ENCODE measurements at places on chromosomes 11 and 22.

GRCh38 chr11:77381729-77382665 is 80.5 kb upstream of the GDPD4 start:
- DNase-seq = no peak

GRCh38 chr22:33163815-33164214 is 105.6 kb upstream of the SYN3 start:
- DNase-seq = no peak

GRCh38 chr11:118672846-118673245 is 6.6 kb downstream of the TREH start:
- no peak for DNase-seq

- DNase-seq = no peak
These were observed 38.1 kb upstream of the MUC5AC start for GRCh38 chr11:1119604-1120146.

GRCh38 chr22:44360668-44361381 is 48.1 kb upstream of the SHISAL1 start:
- DNase-seq = no peak

- no peak for DNase-seq
These were observed 2.1 kb downstream of the PNPLA3 start for GRCh38 chr22:43925433-43926348.

GRCh38 chr22:44363013-44363979 is 50.5 kb upstream of the SHISAL1 start:
- no peak for DNase-seq

DNA sequence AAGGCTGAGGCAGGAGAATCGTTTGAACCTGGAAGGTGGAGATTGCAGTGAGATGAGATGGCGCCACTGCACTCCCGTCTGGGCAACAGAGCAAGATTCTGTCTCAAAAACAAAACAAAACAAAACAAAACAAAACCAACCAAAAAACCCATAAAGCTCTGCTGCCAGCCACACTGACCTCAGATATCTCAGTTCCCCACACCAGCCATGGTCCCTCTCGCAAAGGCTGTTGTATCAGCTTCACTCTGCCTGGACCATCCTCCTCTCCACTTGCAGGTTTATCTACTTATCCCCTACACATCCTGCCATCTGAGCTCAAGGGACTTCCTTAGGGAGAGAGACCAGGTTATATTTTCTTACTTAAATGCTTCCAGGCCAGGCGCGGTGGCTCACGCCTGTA is 11.1 kb downstream of the BACE1-AS start:
- DNase-seq = no peak

Data from stimulated activated CD8-positive, alpha-beta memory T cell treated with anti-CD3 and anti-CD28 coated beads, Interleukin-7, amount 100 ng/mL, for 48 hours (primary cell).